A549 treated with CORT108297 at 1 μM for 4 hours (cell line): ENCODE measurements at places on chromosomes 7 and 10. TPM values are rescaled to one million over a fixed set of nuclear protein-coding genes. Genes with fewer than 3 reads are reported as not detected.

The ADRB1 gene
- total RNA-seq = 0.59 to 0.94 TPM (median 0.78 TPM) in 5 replicates

The MRPL32 gene
- 69.0 to 80.0 TPM (median 75.0 TPM) in 5 replicates for total RNA-seq

The GNAT3 gene
- not detected in 5 replicates for total RNA-seq

The BICC1 gene
- total RNA-seq = 18.0 to 27.3 TPM (median 21.2 TPM) in 5 replicates

The SAP25 gene
- total RNA-seq = 0.50 to 1.3 TPM (median 0.55 TPM) in 5 replicates

The TRIL gene
- not detected in 5 replicates for total RNA-seq

The DDX21 gene
- total RNA-seq = 113 to 164 TPM (median 128 TPM) in 5 replicates

The UBTD1 gene
- 14.9 to 21.2 TPM (median 19.4 TPM) in 5 replicates for total RNA-seq

The MKX gene
- not detected in 5 replicates for total RNA-seq

The RBP4 gene
- total RNA-seq = 5.0 to 10.3 TPM (median 8.8 TPM) in 5 replicates

The MYOZ1 gene
- total RNA-seq = not detected in 5 replicates

The FEZF1 gene
- total RNA-seq = not detected in 5 replicates

The RRP12 gene
- 54.9 to 69.0 TPM (median 58.8 TPM) in 5 replicates for total RNA-seq

The TRPV5 gene
- total RNA-seq = not detected in 5 replicates

The CCDC172 gene
- total RNA-seq = not detected in 5 replicates

The SPACDR gene
- total RNA-seq = 0.51 to 0.72 TPM (median 0.68 TPM) in 5 replicates

The SP8 gene
- total RNA-seq = not detected in 5 replicates

The PHKG1 gene
- 0.31 to 0.83 TPM (median 0.65 TPM) in 5 replicates for total RNA-seq
